ENCODE measurements at places on chromosomes 1 and 21.
A peak's percentile ranks its signal among the peaks of the same experiment; 100 is the strongest.

GRCh38 chr1:24892188-24893153 is 37.6 kb downstream of the RUNX3 start:
- DNase-seq = no peak

- no peak for DNase-seq
Measured at GRCh38 chr1:183263886-183264602, 78.0 kb downstream of the LAMC2 start.

- DNase-seq = no peak
Measured at GRCh38 chr1:223088713-223089240, 54.3 kb downstream of the TLR5 start.

DNA sequence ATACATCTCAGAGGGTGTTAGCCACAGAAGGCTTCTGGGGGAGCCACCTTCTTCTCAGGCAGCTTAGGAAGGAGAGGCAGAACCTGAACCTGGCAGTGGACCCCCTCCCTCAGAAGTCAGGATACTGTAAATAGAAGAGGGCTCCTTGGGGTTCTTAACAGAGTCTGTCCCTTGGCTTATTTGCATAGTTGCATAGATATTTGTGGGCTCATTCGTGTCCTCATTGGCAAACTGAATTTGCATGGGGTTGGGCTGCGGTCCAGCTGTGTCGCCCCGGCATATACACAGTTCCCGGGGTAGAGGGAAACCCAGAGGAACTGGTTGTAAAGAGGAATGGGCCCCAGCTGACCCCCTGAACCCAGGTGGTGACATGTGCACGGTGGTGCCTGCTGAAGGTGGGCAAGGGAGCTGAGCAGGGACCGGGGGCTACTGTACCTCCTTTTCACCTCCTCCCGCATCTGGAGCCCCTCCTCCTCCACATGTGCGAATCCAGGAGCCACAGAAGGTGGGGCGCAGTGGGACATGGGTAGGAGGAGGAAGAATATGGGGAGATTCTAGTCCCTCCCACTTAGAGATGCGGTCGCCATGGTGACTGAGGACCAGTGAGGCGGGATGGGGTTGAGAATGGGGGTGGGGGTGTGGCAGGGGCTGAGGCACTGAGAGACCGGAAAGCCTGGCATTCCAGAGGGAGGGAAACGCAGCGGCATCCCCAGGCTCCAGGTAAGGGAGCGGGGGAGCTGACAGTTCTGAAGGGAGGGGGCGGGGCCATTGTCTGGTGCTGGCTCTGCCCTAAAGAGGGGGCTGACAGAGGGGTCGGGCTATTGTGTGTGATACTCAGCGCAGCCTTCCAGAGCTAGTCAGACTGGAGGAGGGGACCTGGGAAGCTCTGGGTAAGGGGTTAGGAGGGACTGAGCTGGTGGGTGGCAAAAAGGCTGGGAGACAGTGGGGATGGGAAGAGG is 3.7 kb upstream of the SEMA4A start:
- DNase-seq = no peak

- DNase-seq = peak; percentile 66
Measured at GRCh38 chr1:1069711-1070676, 4.1 kb downstream of the RNF223 start.

GRCh38 chr1:238562341-238562740 is 671.6 kb upstream of the ZP4 start:
- peak; percentile 36 for DNase-seq

DNA sequence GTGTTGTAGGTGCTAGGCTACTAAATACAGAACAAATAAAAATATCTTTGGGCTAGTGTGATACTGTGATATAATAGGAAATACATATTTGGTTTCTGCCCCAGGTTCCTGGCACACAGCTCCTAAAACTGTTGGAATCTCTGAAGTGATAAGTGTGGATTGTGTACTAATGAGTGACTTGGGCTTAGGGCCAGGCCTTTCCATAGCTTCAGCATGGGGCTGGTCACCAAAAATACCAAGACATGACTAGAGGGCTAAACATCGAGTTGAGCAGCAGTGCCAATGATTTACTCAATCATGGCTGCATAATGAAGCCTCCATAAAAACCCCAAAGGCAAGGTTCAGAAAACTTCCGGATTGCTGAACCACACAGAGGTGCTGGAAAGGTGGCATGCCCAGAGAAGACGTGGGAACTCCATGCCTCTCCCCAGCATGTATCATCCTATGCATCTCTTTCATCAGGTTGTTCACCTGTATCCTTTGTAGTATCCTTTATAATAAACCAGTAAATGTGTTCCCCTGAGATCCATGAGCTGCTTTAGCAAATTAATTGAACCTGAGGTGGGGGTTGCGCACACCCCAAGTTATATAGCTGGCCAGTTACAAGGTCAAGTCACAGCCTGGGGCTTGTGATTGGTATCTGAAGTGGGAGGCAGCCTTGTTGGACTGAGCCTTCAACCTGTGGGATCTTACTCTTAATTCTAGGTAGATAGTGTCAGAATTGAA is 51.6 kb downstream of the ZMYM4 start:
- peak; percentile 56 for DNase-seq

DNA sequence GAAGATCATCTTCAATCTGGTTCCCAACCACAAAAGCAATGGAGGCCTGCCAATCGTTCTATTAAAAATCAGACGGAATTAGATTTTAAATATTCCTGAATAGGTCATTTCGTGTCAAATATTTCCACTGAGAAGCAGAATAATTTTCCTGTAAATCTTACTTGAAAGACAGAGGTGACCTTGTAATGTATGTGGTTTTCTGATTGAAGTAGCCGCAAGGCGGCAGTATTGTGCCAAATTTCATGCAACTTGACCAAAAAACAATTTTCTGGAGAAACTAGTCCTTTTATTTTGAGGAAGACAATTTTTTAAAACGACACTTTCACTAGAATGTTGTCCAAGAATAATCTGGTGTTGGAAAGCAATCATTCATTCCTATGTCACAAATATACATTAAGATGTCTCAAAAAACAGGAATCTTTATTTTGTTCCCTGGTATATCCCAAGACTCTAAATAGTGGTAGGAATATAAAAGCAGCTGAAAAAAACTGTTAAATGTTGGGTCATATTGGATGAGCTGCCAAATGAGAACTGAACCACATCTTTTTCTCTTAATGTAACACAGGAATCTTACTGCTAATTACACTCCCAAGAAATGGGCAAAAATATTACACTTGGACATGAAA is 33.6 kb downstream of the SPAG17 start:
- DNase-seq = peak; percentile 70

GRCh38 chr1:158916085-158916484 is 15.3 kb upstream of the PYHIN1 start:
- no peak for DNase-seq

- DNase-seq = peak; percentile 69
Measured at GRCh38 chr1:178168536-178168935, 74.6 kb downstream of the RASAL2 start.

DNA sequence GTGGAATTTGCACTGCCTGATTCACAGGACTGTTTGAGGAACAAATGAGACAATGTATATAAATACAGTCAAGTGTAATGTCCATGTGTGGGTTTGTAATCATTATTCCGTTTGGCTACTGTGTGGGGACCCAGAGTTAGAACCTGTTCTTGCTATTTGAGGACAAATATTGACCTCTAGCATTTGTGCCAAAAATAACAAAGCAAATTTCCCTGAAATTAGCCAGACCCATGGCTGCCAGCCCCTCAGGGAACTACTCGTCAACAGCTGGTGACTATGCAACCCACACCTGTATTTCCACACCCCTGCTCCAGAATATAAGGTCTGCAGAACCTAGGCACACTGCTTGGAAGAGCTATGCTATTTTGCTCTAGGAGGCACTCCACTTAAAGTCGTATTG is 70.7 kb downstream of the KCNJ6 start:
- DNase-seq = no peak

GRCh38 chr21:24910591-24910990 is 696.7 kb downstream of the MRPL39 start:
- DNase-seq = no peak

- DNase-seq = no peak
Measured at GRCh38 chr1:9717193-9718005, 65.9 kb downstream of the PIK3CD start.

DNA sequence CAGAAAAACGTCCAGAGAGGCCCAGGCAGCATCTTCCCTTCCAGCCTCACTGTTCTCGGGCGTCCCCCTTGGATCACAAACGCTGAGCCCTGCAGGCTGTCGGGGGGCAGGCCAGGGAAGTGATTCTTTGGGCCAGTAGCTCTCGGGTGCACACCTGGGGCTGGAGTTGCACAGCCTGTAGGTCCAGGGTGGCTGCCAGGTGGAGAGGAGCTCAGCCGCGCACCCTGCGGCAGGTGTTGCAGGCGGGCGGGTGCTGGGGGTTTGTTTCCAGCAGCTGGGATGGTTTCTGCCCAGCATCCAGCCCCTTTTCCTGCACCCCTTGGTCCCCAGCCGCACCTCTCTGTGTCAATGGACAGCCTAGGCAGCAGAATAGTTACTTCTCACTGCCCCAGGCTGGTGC is 15.7 kb downstream of the PRDM16 start:
- DNase-seq = no peak

DNA sequence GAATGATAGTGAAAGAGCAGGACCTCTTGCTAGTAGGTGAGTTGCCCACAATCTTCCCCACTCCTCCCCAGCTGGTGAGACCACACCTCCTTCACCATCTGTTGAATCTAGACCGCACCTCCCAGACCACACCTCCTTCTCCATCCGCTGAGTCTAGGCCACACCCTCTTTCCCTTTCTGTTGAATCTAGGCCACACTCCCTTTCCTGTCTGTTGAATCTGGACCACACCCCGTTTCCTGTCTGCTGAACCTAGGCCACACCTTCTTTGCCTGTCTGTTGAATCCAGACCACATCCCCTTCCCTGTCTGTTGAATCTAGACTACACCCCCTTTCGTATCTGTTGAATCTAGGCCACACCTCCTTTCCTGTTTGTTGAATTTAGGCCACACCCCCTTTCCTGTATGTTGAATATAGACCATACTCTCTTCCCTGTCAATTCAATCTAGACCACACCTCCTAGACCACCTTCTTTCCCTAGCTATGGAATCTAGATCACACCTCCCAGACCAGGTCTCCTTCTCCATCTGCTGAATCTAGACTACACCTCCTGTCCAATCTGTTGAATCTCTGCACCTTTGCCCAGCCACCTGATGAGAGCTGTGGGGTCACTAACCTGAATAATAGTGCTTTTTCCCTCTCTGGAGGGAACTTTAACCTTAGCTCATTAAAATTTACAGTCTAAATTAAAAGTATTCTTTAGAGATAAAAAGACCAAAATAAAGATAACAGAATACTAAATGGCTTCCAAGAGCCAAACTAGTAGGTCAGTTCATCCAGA is 116.3 kb downstream of the DAB1 start:
- DNase-seq = no peak

- DNase-seq = peak; percentile 29
Measured at GRCh38 chr1:16101623-16102022, 28.2 kb upstream of the FAM131C start.

- DNase-seq = peak; percentile 83
Measured at GRCh38 chr1:210584439-210585113, 255.9 kb downstream of the HHAT start.

- peak; percentile 20 for DNase-seq
Measured at GRCh38 chr1:231059566-231060193, 19.6 kb upstream of the FAM89A start.

DNA sequence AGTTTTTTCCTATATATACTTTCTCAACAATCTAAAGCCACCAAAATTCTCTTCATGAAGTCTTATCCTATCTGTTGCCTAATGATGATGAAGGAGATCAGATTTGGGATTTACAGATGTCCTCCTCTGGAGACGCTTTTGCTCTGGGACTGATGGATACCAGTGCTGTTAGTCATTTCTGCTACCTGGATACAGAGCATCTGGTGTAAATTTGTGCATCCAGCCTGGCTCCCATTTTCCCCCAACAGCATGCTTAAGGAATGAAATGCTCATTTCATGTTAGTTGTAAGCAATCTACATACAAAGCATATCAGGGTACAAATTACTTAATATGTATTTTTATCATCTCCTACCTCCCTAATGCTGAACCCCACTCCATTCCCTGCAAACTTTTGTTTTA is 57.7 kb downstream of the HNRNPR start:
- DNase-seq = peak; percentile 27

GRCh38 chr1:197862671-197863070 is 39.8 kb upstream of the C1orf53 start:
- DNase-seq = peak; percentile 38

- DNase-seq = no peak
Measured at GRCh38 chr1:248114890-248115289, 19.9 kb downstream of the OR2L13 start.

- peak; percentile 77 for DNase-seq
Measured at GRCh38 chr1:186985889-186986491, 157.2 kb downstream of the PLA2G4A start.

GRCh38 chr1:157723157-157723556 is 22.6 kb upstream of the FCRL3 start:
- DNase-seq = no peak

DNA sequence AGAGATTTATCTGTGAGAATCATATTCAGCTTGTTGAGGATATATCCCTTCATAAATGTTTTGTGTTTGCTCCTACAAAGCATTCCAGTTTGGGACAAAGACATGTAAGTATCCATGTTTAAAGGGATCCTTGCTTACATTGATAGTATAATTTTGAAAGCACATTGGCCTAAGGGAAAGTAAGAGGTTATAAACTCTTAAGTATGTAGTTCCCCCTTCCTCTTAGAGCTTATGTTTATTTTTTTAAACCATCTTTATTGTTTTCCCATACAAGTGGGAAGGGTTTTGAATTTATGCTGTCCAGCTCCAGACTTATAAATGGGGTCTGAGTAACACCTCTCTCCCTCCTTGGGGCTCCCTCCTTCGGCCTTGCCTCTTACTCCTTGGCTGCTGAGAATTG is 481.5 kb downstream of the LMO4 start:
- DNase-seq = no peak

- DNase-seq = peak; percentile 52
Measured at GRCh38 chr21:42039911-42040351, 29.8 kb upstream of the ZBTB21 start.

DNA sequence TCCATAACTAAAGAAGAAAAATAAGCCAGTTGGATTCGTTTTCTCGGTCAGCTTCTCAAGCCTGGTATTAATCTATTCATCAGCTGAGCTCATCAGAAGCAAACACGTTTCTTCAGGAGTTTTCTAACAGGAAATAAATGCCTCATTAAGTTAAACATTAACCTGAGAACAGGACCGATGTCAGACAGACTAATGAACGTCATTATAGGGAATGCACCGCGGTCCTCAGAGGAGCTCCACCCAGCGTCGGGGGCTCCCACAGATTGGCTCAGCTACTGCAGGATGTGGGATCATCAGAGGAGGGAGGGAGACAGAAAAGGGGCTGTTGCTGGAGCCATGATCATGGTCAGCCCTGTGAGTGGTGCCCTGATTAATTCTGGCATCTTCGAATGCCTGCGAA is 615.4 kb downstream of the PTPRU start:
- no peak for DNase-seq

GRCh38 chr1:109181085-109181806 is 32.5 kb upstream of the SARS1 start:
- DNase-seq = peak; percentile 33

DNA sequence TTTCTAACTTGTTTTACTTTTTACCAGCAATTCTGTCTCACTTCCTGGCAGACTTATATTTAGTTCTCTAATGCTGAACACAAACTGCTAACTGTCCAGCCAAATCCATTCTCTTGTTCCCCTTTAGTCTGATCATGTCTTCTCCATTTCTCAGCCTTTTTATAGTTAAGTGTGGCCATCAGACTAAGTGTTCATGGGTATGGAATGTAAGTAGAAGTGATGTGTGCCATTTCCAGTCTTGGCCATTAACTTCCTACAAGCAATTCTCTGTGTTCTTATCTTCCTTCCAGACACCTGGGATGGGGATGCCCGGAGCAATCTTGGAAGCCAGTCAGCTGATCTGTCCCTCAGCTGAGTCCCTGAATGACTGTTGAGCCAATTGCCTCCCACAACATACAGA is 165.8 kb downstream of the ST6GALNAC3 start:
- no peak for DNase-seq

All from GM23248 (cell line).